NCI-H2171 treated with DMSO at 0.1 percent for 48 hours (cell line): ENCODE measurements at places on chromosomes 3 and 15.

DNA sequence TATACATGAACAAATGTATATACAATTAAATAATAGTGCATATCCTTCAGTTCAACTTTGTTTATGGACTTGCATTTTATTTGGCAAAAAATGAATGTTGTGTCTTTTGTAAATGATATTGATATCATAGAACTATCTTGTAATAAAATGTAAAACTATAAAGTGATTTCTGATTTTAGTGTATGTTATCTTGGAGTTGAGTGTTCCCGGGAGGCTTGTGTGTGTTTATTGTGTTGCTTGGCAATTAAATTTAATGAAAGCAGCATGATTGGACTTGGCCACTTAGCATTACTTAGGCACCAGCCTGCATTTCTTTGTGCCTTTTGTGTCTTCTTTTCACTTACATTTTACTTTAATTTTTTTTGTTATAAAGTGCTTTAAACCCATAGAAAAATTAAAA, 10.6 kb downstream of the ARHGEF26 start:
- peak; percentile 15 for DNase-seq

GRCh38 chr3:100695696-100696095, 13.6 kb upstream of the TFG start:
- DNase-seq = no peak

DNA sequence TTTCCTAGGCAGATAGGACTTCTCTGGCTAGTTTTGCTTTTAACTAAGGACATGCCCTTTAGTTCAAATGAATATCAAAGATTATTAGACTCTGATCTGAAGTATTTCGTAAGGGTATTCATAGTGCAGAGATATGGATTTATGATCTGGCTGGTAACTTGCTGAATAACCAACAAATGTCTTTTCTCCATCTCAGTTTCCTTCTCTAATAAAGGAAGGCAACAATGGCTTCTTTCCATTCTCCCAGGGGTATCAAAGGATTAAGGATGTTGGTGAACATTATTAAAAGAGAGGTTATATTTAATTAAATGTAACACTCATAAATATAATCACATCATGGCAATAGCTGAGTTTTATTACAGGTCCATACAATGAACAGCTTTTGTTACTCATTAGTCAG, 79.2 kb upstream of the STXBP5L start:
- no peak for DNase-seq

DNA sequence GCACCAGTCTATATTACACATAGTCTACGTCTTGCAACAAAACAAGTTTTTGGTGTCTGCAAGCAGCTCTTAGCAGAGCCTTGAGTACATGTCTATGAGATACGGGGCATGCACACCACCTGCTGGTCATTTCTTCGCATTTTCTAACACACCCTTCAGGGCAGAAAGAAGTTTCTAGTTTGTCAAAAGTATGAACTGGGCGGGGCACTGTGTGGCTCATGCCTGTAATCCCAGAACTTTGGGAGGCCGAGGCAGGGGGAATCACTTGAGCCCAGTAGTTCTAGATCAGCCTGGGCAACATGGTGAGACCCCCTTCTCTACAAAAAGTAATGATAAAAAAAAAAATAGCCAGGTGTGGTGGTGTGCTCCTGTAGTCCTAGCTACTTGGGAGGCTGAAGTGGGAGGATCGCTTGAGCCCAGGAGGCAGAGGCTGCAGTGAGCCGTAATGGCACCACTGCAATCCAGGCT, 64.2 kb upstream of the ARL8B start:
- DNase-seq = peak; percentile 6

DNA sequence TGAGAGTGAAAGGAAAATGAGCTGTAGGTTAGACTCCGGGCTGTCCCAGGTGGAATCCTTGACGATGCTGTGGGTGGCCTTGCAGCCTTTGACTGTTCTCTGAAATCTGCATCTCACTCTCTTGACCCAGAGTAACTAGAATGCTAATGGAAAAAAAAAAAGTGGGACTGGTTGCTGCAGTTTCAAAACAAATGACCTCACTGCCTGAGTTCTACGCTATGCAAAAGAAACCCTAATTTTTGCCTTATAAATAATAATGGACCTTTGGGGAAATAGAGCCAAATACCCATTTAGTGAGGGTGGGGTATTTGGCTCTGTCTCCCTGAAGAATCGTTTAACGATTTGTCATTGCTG, 309.7 kb upstream of the C2CD4B start:
- DNase-seq = no peak

GRCh38 chr3:49351521-49352011, 6.6 kb downstream of the GPX1 start:
- DNase-seq = no peak

DNA sequence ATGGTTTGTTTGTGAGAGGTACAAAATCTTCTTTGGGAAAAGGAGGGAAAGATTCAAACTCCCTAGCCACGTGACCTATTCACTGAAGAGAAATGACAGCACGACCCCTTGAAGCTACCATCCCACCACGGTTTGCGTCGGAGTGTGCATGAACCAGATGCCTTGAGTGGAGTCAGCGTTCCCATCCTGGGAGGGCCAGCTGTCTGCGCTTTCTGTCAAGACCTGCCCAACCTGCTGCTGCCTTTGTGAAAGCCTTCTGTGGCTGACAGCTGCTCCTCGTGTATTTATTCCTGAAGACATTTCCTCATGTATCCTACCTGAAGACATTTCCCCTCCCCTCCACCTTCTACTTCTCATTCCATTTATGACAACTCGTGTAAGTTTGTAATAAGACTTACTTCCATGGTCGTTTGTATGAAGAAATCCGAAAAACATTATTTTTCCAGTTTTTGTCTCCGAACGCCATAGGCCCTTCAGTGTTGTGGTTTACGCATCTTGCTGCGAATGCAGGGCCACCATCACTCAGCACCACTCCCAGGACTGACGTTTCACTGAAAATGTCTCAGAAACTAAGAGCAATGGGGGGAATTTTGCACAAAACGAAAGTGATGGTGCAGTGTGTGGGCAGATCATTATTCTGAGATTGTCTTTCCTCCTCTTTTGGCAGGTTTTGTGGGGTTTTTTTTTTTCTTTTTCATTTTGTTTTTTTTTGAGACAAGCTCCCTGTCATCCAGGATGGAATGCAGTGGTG, 18.9 kb downstream of the EBLN2 start:
- peak; percentile 88 for DNase-seq
